ENCODE measurements at places on chromosomes 6 and 20.

GRCh38 chr20:46423342-46423741 is 16.9 kb upstream of the ELMO2 start:
- DNase-seq = no peak

DNA sequence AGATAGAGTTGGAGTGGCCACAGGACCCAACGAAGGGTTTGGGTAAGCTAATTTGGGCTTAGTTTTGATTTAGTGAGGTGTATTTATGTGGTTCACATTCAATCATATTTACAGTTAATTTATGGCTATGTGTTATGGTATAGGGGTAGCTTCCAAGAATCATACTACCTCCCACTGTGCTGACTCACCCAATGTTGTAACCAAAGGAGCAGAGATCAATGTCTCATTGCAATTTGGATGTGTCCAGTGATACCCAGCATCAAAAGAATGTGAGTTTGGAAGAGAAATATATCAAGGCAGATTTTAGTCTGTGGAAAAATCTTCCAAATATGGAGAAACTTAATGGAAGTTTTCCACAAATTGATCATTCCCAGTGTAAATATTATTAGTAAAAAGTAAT is 25.3 kb upstream of the SMIM8 start:
- no peak for DNase-seq

DNA sequence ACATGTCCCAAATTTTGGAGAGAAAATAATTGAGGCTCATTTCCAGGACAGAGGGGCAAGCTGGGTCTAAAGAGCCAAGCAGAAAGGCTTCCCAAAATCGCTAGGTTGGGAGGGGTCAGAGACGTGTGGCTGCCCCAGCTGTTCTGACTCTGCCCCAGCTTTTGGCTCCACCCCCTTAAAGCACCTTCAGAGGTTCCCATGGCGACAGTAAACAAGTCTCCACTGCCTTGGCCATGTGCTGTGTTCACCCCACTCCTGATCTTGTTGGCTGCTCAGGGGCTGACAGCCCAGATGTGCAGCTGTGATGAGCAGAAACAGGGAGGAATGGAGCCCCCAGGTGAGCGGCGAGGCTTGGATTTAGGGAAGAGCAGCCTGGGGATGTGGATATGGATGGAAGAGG is 72.8 kb upstream of the SPTLC3 start:
- no peak for DNase-seq

DNA sequence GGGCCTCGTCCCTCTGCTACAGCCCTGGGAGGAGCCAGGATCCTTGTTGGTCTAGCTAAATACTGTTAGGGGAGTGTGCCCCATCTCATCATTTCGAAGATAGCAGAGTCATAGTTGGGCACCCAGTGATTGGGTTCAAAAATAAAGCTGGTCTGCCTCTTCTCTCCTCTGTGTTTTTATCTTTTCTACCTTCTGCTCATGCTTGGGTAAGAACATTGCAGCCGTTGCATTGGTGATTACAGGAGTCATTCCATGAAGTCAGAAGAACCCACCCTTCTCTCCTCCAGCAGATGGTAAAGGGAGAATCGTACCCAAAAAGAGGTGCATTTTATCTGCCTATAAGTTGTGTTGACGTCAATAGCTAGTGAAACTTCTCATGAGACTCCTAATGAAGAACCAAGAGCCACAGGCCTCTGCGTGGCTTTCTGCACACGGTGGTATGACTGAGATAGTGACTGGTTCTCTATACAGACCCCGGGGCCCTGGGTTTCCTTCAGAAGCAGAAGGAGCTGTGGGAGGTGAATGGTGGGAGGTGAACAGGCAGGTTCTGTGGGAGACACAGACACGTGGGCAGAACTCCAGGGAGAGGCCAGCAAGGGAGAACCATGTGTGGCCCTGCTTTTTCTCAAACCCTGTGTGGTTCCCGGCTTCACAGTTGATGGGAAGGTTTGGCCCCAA is 5.7 kb upstream of the FAM209A start:
- no peak for DNase-seq

GRCh38 chr6:87907521-87907920 is 140.1 kb upstream of the SPACA1 start:
- no peak for DNase-seq

DNA sequence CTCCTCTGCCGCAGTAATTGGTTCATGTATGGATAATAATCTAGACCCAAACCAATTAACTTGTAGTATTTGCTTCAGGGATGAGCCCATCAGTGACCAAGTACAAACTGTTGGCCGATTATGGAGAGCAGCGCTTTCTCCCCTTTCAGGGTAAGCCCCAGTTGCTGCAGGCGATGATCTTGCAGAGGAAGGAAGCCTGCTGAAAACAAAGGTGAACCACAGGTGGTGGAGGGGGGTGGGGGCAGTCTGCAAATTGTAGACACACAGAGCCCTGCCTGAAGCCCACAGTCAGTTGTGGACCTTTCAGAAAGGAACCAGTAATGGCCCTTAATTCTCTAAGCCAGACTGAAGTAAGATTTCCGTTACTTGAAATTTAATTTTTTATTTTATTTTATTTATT is 167.9 kb upstream of the JARID2 start:
- DNase-seq = no peak

DNA sequence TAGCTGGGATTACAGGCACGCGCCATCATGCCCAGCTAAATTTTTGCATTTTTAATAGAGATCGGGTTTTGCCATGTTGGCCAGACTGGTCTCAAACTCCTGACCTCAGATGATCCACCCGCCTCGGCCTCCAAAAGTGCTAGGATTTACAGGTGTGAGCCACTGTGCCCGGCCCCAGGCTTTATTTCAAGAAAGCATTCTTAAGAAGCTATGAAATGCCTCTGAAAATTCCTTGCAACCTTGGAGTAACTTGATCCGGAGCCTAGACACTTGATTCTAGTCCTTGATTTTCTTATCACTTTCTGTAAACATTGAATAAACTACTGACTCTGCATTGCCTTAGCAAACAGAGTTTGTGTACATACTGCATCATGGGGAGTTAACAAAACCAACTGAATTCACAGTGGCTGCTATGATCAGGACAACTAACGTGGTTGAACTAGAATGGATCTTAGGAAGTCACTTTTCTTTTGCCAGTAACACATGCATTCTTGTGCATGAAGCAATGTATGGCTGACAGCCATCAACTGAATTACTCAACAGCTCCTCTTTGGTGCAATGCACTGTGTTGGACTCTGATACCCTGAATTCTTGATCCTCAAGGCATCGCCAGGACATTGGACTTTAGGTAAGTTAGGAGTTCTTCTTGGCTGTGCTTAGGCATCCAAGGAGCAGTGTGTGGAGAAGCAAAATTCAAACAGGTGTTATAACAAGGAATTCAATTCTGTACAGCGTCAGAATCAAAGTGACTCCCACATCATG is 102.8 kb upstream of the TMEM170B start:
- no peak for DNase-seq

DNA sequence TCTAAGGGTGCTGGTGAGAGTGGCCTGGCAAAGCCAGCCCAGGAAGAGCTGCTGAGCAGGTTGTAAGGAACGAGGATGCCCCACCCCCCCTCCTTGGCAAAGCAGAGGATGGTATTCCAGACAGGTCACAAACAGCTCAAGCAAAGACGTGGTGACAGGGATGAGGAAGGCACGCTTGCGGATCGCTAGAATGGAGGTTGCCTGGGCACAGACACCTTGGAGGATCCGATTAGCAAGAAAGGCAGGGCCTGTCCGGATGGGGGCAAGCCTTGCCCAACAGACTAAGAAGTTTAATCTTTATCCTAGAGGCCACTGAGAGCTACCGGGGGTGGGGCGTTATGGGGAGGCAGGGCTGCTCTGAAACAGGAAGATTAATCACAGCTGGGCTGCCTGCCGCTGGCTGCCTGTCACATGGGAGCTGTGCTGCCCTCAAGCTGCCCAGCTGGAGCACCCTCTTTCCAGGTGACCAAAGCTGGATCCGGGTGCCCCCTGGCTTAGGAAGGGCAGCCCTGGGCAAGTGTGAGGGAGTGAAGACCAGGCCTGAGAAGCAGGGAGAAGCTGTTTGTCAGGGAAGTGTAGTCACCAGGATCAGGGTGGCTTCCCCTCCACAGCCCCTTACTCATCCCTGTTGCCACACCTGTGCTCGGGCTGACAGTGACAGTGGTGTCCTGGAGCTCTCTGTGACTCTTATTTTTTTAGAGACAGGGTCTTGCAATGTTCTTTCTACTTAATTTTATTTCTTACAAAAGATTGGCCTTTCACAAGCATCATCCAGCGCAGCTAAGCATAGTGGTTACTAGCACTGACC is 9.1 kb upstream of the MAPK13 start:
- peak; percentile 58 for DNase-seq

DNA sequence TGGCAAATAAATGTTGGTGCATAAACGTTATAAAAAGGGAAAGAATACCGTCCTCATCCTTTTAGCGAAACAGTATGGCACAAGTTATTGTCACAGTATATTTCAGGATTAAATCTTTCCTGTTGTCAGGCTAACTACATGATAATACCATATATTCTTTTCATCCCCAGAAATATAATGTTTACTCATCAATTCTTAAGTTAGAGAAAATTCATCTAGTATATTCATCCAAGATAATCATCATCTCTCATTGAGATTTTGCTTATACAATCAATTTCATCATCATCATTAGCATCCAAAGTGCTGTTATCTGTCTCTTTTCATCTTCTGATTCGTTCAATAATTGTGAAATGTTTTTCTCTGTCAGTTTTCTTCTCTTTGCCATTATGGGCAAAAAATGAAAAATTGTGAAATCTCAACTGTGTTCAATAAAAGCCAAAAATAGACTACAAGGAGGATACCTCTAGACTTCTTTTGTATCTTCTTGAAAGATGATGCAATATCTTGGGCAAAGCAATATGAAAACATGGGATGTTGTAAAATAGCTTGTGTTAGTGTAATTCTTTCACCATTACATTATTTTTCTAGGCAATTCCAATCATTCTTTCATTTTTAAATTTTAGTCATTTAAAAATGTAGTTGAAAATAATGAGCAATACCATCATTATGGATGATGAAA is 2.6 kb downstream of the SPACA1 start:
- DNase-seq = no peak

GRCh38 chr20:5168651-5169396 is 42.0 kb downstream of the CDS2 start:
- no peak for DNase-seq

All from CD4-positive, alpha-beta T cell treated with Interleukin-6 at 100 ng/mL for 8 hours (primary cell).